ENCODE measurements at places on chromosomes 1 and 21.

DNA sequence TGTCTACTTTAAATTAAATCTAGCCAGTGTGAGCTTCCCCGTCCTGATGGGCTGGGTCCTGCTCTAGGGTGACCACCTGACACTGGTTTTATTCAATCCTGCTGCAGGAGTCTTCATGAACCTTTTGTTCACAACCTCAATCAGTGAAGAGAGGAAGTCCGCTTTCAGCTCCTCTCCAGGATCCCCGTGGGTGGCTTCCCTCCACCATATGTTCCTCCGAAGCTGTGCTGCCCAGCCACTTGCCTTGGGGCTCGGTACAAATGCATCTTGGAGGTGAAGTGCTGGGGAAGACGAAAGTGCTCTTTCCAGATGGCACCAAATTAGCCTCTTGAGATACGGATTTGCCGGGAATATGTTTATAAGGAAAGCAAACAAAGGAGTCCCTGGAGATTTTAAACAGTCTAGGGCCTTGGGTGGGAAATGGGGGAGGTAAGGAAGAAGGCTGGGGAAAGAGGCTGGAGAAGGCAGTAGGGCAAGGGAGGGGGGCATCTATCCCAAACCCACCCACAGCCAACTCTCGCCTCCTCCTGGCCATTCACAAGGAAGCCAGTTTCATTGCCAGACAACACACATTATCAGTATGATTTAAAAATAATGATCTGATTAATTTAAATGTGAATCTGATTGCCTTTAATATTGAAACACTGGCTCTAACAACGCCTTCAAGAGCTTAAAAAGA lies 430.8 kb downstream of the DISC1 start:
- no peak for DNase-seq

DNA sequence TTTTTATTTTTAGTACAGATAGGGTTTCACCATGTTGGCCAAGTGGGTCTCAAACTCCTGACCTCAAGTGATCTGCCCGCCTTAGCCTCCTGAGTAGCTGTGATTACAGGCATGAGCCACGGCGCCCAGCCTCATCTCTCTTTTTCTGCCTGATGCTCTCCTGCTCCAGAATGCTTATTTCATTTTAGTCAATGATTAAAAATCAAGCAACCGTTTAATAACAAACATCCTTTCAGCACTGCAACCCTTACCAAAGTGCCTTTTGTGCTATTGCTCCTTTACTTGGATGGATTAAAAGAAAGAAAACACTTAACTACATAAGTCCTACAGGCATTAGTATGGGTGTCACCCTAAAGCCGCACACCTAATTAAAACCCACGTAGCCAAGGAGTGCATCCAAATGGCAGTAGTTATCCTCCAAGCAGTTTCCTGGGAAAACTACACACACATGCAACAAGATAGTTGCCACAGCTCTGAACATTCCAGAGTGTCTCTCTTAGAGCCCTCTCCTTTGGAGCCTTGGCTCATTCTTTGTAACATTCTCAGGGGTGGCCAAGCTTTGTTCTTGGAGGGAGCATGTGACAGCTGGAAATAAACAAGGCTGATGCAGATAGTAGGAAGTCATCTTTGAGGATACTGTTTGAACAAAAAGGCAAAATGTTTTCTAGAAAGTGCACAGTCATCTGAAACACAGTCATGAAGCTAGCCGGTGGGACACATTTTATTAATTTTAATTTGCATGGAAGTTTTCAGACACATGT lies 51.2 kb downstream of the KCNJ15 start:
- no peak for DNase-seq

GRCh38 chr1:16173447-16174260 lies 17.8 kb upstream of the EPHA2 start:
- DNase-seq = peak; percentile 92

GRCh38 chr1:242147096-242147976 lies 148.4 kb upstream of the MAP1LC3C start:
- DNase-seq = peak; percentile 3

DNA sequence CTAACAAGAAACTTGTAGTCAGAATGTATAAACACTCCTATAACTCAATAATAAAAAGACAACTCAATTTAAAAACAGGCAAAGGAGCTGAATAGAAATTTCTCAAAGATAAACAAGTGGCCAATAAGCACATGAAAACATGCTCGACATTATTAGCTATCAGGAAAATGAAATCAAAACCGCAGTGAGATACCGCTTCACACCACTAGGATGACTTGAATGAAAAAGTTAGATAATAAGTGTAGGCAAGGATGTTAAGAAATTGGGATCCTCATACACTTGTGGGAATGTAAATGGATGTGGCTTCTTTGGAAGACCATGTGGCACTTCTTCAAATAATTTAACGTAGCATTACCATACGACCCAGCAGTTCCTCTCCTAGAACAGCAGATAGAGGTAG lies 8.9 kb downstream of the RALGPS2 start:
- DNase-seq = peak; percentile 29

DNA sequence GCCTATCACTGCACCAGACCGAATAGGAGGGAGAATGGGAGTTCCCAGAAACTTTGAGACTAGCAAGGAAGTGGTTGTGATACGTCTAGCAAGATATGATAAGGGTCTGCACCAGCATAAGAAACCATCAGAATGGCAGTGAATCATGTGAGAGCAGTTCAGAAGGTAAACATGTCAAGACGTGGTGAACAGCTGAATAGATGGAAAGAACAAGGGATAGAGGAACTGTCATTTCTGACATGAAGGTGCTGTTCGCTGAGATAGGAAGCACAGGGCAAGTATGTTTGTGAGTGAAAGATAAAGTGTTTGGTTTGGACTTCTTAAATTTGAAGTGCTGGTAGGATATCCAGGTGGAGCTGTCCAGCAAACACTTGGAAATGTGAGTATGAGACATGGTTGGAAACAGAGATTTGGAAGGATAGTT lies 1.1 kb upstream of the AGO1 start:
- no peak for DNase-seq

DNA sequence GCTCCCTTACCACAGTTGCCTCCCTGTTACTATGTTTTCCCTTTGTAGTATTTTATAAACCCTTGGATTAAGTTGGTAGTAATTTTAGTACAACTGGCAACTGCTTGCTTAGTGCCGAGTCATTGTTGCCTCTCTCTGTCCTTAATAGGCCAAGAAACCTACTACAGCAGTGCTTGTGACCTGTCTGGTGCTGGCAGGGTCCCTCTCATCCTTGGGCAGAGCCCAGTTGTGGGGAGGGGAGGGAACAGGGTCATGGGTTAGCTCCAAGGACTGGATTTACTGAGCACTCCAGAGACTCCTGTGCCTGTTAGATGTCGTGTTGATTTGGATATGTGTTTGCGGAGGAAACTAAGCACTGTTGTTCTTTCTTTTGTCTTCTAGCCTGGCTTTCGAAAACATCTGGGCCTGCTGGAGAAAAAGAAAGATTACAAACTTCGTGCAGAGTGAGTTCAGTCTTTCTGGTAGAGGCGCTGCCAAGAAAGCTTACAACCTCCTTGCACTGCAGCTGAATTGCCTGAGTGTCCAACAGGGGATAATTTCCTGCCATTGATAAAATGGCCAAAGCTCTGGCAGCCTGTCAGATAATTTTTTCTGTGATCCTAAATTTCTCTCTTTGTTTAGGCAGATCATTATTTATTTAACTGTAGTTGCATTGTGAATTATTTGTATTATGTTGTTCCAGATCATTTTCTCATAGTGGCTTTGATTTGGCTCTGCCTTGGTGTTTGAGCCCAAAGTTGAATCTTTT lies 3.6 kb downstream of the UTP11 start:
- DNase-seq = no peak

GRCh38 chr1:214429951-214430770 lies 121.2 kb downstream of the PTPN14 start:
- peak; percentile 67 for DNase-seq

GRCh38 chr1:215488850-215489249 lies 78.3 kb upstream of the KCTD3 start:
- DNase-seq = no peak

- peak; percentile 83 for DNase-seq
Observed at GRCh38 chr1:201709564-201710295, 119.2 kb upstream of the IPO9 start.

DNA sequence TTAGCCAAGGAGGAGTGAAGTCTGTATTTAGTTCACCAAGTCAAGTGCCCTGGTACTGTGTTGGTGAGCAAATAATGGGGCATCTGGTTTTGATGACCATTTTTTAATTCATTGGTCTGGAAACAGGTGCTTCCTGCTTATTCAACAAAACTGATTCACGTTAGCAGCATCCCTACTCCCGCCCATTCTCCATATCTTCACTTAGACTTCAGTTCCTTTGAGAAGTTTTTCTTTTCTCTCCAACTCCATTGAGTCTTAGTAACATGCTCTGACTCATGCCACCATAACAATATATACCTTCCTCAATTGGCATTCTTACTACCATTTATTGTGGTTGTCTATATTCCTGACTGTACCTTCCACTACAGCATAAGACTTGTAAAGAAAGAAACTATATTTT lies 468.9 kb downstream of the DPYD start:
- DNase-seq = peak; percentile 5

- no peak for DNase-seq
Observed at GRCh38 chr1:8879464-8879921, 1.0 kb upstream of the ENO1 start.

DNA sequence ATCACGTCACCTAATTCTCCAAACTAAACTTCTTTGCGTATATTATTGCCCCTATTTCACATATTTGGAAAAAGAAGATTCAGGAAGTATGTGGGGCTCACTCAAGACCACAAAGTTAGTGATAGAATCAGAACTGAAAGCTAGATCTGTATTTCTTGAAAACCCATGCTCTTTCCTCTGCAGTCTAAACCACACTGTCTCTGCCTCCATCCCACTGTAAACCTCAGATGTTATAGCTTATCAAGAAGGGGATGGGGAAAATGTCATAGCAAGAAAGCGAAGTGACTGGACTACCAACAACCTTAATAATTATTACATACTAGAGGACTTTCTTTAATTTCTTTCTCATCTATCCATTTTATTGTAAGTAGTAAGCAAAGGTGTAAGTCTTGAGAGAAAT lies 257.7 kb upstream of the SGIP1 start:
- no peak for DNase-seq

DNA sequence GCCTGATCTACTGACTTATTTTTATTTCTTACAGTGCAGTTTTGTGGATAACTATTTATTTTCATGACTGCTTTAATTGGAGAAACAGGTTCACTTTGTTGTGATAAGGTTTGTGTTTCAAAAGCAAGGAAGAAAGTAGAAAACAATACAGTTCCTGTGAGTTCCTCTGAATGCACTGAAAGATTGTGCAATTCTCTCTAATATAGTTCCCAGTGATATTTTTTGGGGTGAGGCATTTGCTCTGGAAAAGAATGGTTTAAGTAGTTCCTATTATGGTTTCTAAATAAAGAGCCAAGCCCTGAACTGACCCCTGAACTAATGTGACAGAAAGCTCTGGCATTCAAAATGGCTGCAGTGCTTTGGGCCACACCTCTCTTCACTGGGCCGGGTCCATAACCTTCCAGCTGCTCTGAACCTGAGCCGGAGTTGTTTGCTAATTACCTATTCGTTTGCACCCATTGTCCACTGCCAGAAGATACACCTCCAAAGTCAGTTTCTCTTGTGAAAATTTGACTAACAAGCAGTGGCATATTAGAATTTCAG lies 56.6 kb upstream of the VTCN1 start:
- no peak for DNase-seq
